Stimulated activated CD4-positive, alpha-beta T cell treated with anti-CD3 and anti-CD28 coated beads, Interleukin-4, amount 100 ng/mL, for 4 hours (primary cell): ENCODE measurements at places on chromosomes 3 and 15.

DNA sequence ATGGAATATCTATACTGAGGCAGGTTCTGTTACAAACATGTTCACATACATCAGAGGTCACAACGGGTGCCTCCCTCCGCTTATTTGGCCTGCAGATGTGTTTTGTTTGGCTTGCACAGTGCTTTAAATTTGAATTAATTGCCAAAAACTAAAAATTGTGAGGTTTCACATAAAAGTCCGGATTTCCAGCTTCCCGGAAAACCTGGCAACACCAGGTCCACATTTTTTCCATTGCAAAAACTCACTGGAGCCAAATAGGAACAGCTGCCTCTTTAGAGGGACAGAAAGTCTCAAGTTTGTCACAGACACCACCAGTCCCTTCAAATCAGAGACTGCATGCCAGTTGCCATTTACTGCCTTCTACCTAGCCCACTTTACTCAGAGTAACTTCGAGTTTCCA is 205.9 kb upstream of the MDFIC2 start:
- DNase-seq = no peak

DNA sequence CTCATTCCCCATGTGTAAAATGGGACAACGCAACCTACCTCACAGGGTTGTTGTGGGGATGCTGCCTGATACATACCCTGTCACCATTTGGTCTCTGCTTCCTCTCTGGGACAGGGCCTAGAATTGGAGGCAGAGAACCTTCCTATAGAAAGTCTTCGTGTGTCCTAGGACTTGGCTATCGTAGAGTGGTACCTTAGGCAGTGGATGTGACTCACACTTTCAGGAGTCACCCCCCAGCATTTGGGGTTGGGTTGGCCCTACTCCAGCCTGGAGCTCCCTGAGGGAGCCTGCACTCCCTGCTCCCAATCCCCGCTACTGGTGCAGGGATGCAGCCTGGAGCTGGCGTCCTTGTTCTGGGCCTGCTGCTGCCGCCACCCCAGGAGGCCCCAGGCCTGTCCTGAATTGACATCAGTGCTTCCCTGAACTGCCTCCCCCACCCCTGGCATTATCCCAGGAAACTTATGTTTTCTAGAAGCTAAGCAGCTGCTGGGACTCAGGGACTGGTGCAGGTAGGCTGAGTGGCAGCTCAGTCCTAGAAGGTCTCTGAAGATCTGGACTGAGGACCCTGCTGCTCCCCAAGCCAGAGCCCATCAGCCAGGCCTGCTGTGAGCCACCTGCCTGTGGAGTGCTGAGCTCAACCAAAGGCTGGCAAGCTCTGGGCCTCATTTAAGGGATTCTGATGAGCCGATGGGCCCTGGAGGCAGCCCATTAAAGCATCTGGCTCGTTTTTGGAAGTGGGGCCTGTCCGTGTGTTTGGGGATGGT is 9.9 kb downstream of the C15orf39 start:
- DNase-seq = no peak

- no peak for DNase-seq
Measured at GRCh38 chr3:41682996-41683395, 278.9 kb downstream of the ULK4 start.

DNA sequence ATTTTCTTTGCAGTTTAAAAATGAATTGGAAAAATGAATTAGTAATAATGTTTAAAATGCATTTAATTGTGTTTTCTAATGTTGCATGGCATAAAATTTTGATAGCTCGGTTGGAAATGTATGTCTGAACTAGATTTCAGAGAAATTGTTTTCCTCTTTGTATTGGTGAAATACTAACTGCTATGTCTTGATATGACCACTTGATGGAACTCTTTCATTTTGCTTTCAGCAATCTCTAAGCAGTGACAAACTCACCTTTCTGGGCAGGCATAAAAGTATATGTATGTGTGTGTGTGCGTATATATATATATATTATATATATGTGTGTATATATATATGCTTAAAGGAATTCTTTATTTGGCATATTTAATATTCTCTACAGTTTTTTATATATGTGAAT is 239.3 kb upstream of the ZNF717 start:
- no peak for DNase-seq

DNA sequence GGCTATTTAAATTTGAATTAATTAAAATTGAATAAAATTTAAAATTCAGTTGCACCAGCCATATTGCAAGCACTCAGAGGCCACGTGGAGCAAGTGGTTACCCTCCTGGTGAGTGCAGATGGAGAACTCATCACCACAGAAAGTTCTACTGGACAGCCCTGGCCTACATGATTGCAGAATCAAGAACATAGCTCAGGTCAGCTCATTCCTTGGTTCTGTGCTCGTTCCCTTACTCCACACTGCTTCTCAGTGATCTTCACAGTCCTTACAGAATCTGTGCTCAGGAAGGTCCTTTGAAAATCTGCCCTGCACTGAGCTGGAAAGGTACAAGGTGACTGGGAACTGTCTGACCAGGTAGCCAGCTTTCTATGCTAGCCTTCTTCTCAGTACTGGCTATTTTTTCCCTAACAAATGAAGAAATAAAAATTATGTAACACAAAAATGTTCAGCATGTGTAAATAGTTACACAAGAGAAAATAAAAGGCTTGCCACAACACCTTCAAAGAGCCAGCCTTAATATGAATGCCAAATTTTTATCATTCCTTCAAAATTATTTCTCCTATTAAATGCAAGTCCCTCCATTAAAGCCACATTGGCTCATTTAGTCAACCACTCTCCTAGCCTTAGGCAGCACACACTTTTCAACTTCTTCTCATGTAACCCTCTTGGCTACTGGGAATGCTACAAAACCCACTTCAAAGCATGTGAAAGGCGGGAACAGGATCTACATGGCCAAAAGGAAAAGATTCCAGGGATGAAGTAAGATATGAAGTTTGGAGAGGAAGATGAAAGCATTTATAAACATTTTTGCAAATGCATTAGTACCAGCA is 326.4 kb upstream of the WNT5A start:
- no peak for DNase-seq
